GF-D8 (cell line): ENCODE measurements at places on chromosomes 5 and 9.
A peak's percentile ranks its signal among the peaks of the same experiment; 100 is the strongest.

- no peak for DNase-seq
These were observed 122.9 kb upstream of the NFIL3 start for GRCh38 chr9:91546574-91546973.

DNA sequence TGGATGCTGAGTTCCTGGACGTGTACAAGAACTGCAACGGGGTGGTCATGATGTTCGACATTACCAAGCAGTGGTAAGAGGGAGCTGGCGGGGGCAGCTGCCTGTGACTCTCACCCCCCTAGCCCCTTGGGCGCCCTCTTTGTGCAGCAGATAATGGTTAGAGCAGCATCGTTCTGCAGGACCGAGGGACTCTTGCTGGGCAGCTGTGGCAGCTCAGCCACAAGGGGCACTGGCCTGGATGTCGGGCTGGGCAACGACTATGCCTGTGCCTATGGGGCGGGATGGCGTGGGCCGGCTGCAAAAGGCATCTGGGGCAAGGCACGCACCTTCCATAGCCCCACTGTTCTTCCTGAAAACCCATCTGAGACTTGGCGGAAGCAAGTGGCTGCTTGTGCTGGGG, 12.9 kb upstream of the AJM1 start:
- no peak for DNase-seq

GRCh38 chr9:133322701-133323100, 13.3 kb downstream of the SURF6 start:
- no peak for DNase-seq

- no peak for DNase-seq
These were observed 389.6 kb downstream of the KDM4C start for GRCh38 chr9:7147121-7148090.

GRCh38 chr9:806285-807156, 35.0 kb upstream of the DMRT1 start:
- DNase-seq, result no peak

- no peak for DNase-seq
These were observed 154.5 kb downstream of the AOPEP start for GRCh38 chr9:94881023-94881422.

DNA sequence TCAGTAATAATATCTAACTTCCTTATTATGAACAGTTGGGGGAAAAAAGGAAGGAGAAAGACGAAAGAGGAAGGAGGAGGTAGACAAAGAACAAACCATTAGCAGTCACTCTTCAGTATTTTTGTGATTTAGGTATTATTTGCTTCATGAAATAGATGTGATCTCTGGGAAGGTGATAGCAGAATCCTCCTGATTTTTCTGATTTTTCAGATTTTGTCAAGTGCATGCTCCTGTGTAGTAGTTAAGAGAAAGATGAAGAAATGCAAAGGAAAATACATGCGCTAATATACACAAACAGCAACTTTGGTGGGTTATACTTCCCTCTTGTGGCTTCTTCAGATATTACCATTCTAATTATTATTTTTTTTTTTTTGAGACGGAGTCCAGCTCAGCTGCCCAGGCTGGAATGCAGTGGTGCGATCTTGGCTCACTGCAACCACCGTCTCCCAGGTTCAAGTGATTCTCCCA, 31.6 kb downstream of the LMNB1 start:
- DNase-seq, result peak; percentile 23

DNA sequence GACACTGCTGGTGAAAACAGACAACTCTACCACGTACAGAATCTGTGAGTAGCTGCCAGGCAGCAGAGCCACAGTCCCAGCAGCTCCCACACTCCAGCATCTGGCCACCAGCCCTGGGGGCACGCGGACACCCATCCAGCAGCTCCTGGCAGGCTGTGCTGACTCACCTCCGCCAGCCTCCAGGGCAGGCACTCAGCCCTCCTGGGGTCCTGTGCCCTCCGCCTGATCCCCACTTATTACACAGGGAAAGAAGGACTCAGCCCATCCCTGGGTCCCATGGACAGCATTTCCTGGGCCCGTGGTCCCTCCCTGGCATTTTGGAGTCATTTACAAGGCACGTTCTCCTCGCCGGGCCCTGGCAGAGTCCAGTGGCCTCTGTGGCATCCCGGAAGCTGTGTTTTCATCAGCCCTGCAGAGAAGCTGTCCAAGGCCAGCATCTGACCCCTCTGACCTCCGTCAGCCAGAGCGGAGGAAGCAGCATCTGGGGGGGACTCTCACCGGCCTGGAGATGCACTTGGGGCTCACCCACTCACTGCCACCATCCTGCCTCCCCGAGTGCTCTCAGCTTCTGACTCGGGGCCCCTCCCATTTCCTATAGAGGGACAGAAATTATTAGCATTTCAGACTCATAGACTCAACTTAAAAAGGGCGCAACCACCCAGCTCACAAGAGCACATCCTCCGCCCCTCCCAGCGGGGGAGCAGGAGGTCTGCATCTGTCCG, 21.6 kb downstream of the PAEP start:
- DNase-seq, result no peak

DNA sequence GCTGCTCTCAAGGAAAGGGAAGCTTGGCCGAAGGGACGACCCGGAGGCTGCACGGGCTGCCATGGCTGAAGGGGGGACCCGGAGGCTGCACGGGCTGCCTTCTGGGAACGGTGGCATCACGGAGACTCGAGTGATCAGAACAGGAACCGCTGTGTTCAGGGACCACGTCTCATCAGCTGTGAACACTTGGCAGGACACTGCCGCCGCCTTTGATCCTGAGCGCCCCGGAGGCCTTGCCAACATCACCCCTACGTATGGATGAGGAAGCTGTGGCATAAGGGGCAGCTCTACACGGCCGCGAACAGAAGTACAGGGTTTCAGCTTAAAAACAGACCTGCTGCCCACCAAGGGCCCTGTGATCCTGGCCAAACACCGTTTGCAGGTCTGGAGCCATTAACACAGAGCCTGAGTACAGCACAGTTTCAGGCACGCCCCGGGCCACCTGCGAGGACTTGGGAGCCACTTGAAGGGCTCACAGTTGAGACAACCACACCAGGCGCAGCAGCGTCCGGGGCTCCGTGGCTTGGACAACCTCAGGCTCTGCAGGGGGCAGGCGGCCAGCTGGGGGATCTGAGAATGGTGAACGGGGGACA, 23.9 kb upstream of the TERT start:
- DNase-seq, result no peak

- no peak for DNase-seq
These were observed 40.4 kb upstream of the KCNIP1 start for GRCh38 chr5:170463426-170463825.

- no peak for DNase-seq
These were observed 211.5 kb downstream of the MED10 start for GRCh38 chr5:6166698-6167394.

DNA sequence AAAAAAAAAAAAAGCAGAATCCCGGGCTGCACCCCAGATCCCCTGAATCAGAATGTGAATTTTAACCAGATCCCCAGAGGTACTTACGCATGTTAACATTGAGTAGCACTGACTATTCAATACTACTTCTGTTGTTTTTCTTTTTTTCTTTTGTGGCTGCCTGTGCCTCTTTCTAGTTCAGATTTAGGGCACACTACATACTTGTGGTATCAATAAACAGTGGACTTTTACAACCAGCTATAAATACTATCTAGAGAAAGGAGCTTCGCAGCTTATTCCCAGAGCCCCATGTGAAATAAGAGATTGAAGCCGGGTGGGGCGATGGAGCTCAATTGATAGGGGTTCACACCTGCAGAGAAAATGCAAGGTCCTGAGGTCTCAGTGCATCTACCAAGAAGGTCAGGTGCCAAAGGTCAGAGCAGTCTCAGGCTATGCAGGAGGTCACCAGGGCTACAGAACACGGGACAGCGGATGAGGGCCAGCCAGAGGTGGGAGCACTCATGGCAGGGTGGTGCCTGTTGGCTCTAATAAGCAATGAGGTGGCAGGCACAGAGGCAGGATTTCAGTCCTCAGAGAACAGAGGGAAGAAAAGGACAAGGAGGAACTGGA, 22.3 kb downstream of the WWC1 start:
- DNase-seq, result no peak

GRCh38 chr5:158880483-158881001, 219.2 kb downstream of the EBF1 start:
- DNase-seq, result no peak

- no peak for DNase-seq
These were observed 312.4 kb downstream of the DOCK8 start for GRCh38 chr9:526904-527591.

DNA sequence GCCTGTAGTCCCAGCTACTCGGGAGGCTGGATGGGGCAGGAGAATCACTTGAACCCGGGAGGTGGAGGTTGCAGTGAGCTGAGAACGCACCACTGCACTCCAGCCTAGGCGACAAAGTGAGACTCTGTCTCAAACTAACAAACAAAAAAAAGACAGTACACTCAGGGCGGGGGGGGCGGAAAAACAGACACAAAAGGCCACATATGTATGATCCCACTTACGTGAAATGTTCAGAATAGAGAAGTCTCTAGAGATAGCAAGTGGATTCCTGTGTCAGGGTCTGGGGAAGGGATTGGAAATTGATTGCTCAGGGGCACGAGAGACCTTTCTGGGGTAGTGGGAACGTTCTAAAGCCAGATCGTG, 9.0 kb upstream of the LCN1 start:
- DNase-seq, result no peak

DNA sequence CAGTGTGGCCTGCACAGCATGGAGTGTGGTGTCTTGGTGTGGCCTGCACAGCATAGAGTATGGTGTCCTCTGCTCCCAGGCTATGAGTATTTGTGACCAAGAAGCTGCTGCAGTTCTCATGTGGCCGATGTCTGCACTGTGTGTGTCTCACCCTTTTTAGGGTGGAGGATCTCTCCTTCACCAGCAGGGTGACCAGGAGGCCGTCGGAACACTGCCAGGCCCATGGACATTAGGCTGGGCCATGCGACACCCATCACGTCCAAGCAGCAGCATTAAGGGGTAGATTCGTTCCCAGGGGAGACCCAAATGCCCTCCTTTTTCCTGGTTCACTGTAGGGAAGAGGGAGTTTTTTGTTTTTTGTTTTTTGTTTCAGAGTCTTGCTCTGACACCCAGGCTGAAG, 115.3 kb upstream of the SPIN1 start:
- DNase-seq, result no peak

DNA sequence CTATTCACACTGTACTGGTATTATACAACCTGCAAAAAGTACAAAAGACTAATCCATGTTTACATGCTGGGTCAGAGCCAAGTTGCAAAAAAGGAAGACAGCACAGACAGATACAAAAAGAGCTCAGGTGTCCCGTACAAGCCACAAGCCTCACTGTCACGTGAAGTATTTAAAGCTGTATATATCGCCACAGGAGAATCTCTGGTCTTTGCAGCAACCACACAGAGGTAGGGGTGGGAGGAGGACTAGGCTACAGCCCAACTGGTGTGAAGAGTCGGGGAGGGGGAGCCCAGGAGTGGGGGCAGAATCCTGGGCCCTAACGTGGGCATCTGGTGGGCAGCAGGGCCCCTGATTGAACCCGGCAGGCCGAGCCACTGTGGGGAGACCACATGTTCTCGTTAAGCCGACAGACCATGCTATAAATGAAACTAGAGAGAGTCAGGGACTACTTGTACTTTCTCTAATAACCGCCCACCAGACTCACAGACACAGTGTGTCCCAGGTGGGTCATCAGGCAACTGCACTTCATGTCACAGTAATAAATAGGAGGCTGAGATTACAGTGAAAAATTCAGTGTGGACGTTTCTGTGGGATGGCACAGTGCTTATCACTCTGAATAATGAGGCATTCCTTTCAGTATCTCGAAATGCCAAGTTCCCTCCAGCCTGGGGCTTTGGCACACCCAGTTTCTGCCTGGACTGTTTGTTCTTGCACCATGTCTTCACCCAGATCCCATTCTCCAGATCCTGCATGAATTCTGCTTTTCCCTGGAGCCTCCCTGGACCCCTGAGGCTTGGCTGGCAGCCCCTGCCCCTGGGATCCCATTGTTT, 79.3 kb upstream of the SH3PXD2B start:
- DNase-seq, result no peak

GRCh38 chr5:66312266-66312665, 168.2 kb downstream of the SREK1 start:
- DNase-seq, result no peak

GRCh38 chr5:66443462-66444130, 152.6 kb upstream of the MAST4 start:
- DNase-seq, result no peak

- DNase-seq, result no peak
These were observed 79.8 kb downstream of the RICTOR start for GRCh38 chr5:38994324-38994927.

- DNase-seq, result no peak
These were observed at the start of gene PCDHGA4 for GRCh38 chr5:141354900-141355469. PCDHGA4 (plus strand) TSS chr5:141355021; CDS start chr5:141355108, 87 bp downstream.

- DNase-seq, result no peak
These were observed 44.5 kb upstream of the NR3C1 start for GRCh38 chr5:143447983-143448382.

DNA sequence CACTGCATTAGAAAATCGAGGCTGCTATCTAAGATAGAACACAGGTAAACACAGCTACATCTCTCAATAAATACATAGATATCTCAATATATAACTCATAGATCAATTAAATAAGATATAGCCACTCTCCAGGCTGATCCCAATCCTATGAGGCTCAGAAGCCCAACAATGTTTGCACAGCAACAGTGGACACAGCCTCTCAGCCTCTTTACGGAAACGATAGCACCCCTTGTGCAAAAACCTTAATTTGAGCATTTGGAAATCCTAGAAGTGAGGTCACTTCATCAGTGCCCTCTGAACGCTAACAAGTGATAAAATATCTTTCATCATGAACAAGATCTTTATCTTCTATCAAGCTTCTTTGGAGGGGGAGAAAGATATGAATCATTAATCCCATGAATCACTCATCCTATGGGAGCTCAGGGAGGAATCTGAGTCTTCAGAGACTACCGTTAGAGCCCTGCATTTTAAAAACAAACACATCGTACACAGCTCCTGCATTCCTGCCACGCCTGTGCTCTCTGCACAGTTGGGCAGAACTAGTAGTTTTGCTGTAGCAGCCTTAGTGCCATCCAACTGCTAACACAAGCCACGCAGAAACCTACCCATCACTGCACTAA, 71.4 kb downstream of the MED27 start:
- DNase-seq, result no peak

GRCh38 chr5:74582853-74583252, 57.7 kb downstream of the ENC1 start:
- DNase-seq, result no peak

GRCh38 chr5:135655468-135655815, 76.7 kb upstream of the CXCL14 start:
- DNase-seq, result no peak
